ENCODE measurements at places on chromosomes 3 and 15. TPM values are rescaled to one million over a fixed set of nuclear protein-coding genes. Genes with fewer than 3 reads are reported as not detected.

GUCA1C gene
- not detected for total RNA-seq

DTWD1 gene
- total RNA-seq, result 26.0 TPM

TTLL13 gene
- not detected for total RNA-seq

REC114 gene
- not detected for total RNA-seq

CFAP100 gene
- total RNA-seq, result not detected

GXYLT2 gene
- total RNA-seq, result 13.3 TPM

GMPS gene
- 79.4 TPM for total RNA-seq

SCAMP5 gene
- 0.29 TPM for total RNA-seq

NR2F2 gene
- 9.8 TPM for total RNA-seq

TMC3 gene
- total RNA-seq, result not detected

ZNF620 gene
- total RNA-seq, result 0.69 TPM

RNF7 gene
- 135 TPM for total RNA-seq

RASA2 gene
- 16.3 TPM for total RNA-seq

ZDHHC19 gene
- total RNA-seq, result not detected

MYD88 gene
- total RNA-seq, result 5.2 TPM

CDCP1 gene
- 0.56 TPM for total RNA-seq

ZNF860 gene
- total RNA-seq, result 0.53 TPM

CADM2 gene
- not detected for total RNA-seq

CLDN16 gene
- total RNA-seq, result 0.08 TPM

CYP1A1 gene
- total RNA-seq, result not detected

CCR9 gene
- total RNA-seq, result not detected

EAF2 gene
- total RNA-seq, result 7.4 TPM

SHC4 gene
- total RNA-seq, result 2.9 TPM

FRMD5 gene
- total RNA-seq, result 10.5 TPM
